ENCODE measurements at places on chromosomes 3 and 15.

- no peak for DNase-seq
Measured at GRCh38 chr3:195226445-195226844, 44.5 kb downstream of the XXYLT1 start.

DNA sequence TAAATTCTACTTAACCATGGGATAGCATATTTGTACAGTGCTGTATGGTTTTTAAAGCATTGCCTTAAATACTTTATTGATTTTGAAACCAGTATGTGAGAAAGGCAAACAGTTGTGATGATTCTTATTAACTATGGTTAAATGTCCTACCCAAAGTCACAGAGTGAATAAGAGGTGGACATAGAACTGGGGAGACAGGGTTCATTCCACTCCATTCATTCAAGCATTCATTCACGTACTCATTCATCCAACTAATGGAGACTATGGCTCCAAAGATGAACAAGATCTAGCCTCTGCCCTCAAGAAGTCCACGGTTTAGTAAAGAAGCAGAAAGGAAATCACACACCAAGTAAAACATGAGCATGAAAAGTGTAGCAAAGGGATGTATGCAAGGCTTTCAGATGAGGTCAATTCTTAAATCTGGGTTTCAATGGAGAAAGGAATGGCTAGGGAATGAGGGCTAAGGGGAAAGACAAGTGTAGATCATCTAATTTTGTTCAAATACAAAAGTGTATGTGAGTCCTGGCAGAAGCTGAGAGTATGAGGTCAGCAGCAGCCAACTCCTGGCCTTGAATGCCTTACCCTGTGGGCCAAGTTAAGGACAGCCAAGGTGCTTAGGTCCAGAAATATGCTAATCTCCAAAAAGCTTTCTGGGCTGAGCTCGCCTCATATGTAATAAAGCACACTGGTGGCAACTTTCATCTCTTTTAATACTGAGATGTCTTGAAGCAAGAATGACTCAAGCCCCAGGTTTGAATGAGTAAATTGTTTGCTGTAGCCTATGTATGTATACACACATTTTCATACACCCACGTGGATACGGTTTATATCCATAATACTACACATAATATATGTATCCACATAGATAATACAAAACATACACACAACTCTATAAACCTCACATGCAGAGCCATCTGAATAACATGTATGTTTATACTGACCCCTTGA is 4.3 kb downstream of the TNIK start:
- no peak for DNase-seq

- DNase-seq, result no peak
Measured at GRCh38 chr15:68719672-68720071, 101.0 kb downstream of the ANP32A start.

GRCh38 chr15:64216730-64217428 is 54.1 kb upstream of the PPIB start:
- no peak for DNase-seq

DNA sequence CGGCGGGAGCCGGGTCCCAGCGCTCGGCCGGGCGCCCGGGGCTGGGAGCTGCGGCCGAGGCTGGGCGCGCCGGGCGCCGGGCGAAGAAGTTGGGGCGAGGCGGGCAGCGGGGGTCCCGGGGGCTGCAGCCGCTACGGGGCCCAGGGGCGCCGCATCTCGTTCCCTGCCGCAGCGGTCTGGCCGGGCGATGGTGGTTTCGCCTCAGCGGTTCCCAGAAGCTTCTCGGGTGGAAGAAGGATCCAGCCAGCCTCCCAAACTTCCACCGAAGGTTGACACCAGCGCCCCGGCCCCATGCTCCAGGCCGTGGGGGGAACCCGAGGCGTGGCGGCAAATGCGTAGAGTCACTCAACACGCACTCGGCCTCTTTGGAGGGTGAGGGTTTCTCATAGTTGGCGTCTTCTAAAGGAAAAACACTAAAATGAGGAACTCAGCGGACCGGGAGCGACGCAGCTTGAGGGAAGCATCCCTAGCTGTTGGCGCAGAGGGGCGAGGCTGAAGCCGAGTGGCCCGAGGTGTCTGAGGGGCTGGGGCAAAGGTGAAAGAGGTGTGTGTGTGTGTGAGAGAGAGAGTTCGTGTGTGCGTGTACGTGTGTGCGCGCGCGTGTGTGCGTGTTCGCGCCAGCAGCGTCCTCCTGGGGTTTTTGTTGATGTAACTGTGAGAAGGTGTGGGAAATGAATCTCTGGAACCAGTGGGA is 940 bp downstream of the BOC start:
- DNase-seq, result no peak

GRCh38 chr3:152505926-152506325 is 237.2 kb downstream of the MBNL1 start:
- no peak for DNase-seq

- DNase-seq, result no peak
Measured at GRCh38 chr3:186609247-186609868, 3.5 kb upstream of the AHSG start.

- no peak for DNase-seq
Measured at GRCh38 chr3:33105341-33105948, 8.4 kb upstream of the CRTAP start.

DNA sequence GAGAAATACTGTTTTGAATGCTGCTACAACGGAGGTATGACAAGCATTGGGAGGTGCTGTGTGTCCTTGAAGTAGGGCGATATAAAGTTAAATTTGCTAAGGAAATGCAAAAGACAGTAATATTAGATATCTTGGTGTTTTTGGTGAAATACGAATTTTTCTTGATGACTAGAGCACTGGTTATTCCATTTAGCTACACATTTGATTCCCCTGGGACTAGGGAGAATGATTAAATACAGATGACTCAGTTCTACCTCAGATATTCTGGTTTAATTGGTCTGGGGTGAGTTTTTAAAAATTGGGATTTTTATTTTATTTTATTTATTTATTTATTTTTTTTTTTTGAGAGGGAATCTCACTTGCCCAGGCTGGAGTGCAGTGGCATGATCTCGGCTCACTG is 18.7 kb upstream of the GADL1 start:
- no peak for DNase-seq

GRCh38 chr3:113268311-113268710 is 57.0 kb downstream of the BOC start:
- no peak for DNase-seq

GRCh38 chr3:187012609-187013051 is 82.3 kb downstream of the ST6GAL1 start:
- DNase-seq, result no peak

- DNase-seq, result no peak
Measured at GRCh38 chr3:195005759-195006510, 265.0 kb downstream of the XXYLT1 start.

- DNase-seq, result no peak
Measured at GRCh38 chr3:137116619-137117018, 158.8 kb downstream of the IL20RB start.

- DNase-seq, result no peak
Measured at GRCh38 chr15:60627298-60627943, 148.5 kb upstream of the ICE2 start.

GRCh38 chr3:174596447-174596982 is 262.6 kb upstream of the NAALADL2 start:
- DNase-seq, result no peak

DNA sequence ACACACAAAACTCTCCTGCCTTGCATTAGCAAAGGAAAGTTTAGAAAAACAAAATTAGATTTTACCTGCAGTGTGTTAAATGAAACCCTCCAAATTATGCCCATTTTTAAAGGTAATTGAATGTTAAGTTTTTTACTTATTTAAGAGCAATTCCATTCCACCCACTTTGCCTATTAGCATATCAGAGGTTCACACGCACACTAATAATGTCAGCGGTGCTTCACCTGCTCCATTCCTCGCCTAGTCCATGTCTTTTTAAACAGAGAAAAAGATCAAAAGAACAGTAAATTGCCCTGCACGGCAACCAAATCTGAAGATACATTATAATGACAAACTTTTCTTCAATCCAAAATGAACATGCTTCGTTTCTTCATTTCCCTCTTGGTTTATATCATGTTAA is 97.3 kb upstream of the LRRN1 start:
- no peak for DNase-seq

- no peak for DNase-seq
Measured at GRCh38 chr3:139129892-139130291, 85.2 kb upstream of the PRR23C start.

GRCh38 chr3:46383211-46383950 is 12.6 kb downstream of the CCR5 start:
- no peak for DNase-seq

DNA sequence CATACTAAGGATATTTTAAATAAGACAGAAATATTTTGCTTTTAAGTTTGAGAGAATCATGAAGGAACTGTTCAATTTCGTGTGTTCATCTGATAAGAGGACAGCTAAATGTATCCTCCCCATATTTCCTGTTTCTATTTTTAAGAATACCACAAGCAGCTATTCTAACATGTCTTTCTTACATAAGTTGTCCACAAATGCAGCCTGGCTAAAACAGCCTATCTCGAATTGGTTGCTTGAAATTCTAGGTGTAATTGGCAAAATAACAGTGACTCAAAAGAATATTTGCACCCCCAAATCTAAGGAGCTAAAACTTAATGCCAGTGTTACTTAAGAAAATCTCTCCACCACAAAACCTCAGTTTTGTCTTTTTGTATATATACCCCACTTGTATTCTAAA is 35.0 kb downstream of the BTLA start:
- DNase-seq, result no peak

DNA sequence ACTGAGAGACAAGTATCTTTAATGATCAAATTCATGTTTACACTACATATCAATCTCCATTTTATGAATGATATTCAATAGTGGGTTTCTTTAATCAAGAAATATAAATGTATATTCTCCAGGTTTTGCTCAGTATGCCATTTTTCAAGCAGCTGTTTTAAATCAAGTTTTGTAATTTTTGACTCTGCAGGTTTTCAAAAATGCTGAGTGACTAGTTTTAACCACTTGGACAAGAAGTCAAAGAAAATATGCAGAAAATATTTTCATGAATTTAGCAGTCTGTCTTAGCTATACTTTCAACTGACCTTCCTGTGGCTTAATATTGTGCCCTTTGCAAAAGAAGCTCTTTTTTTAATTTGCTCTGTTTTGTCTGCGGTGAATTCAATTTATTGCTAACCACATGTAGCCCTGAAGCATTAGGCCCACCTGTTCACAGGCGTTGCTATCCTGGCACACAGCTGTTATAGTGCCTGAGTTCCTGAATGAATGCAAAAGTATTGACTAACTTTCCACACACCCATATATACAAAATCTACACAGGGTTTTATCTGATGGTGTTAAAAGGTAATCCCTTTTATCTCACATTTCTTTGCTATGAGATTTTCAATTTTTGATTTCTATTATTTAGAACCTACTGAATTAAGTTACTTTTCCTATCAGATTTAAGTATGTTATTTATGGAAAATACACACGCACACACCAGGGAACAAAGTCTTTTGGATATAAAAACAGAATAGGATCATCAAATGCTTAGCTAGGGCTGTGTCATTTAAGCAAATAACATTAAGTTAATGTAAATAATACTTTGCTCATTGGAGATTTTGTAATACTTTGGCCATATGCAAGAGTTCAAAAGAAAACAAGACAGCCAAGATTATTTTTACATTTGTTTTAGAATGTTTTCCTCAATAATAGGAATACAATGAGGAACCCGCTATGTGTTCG is 1166.1 kb upstream of the GBE1 start:
- no peak for DNase-seq

- no peak for DNase-seq
Measured at GRCh38 chr15:47640079-47640478, 77.2 kb upstream of the SEMA6D start.

- no peak for DNase-seq
Measured at GRCh38 chr3:178915365-178915764, 156.2 kb downstream of the ZMAT3 start.

- DNase-seq, result no peak
Measured at GRCh38 chr3:184359610-184360009, 1.8 kb downstream of the CLCN2 start.

- peak; percentile 8 for DNase-seq
Measured at GRCh38 chr3:190811775-190812480, 50.6 kb downstream of the GMNC start.

- no peak for DNase-seq
Measured at GRCh38 chr3:74850381-74850780, 235.9 kb upstream of the CNTN3 start.

- no peak for DNase-seq
Measured at GRCh38 chr3:193902607-193903511, 233.1 kb upstream of the HES1 start.

GRCh38 chr3:120148187-120148949 is 54.1 kb upstream of the GSK3B start:
- DNase-seq, result no peak

- DNase-seq, result peak; percentile 40
Measured at GRCh38 chr3:48662753-48663488, at the start of gene CELSR3. Gene CELSR3, minus strand, starts transcription at chr3:48662886. Its CDS starts 252 bp downstream, at chr3:48662634.

- DNase-seq, result no peak
Measured at GRCh38 chr3:61333192-61333961, 82.1 kb upstream of the FHIT start.

DNA sequence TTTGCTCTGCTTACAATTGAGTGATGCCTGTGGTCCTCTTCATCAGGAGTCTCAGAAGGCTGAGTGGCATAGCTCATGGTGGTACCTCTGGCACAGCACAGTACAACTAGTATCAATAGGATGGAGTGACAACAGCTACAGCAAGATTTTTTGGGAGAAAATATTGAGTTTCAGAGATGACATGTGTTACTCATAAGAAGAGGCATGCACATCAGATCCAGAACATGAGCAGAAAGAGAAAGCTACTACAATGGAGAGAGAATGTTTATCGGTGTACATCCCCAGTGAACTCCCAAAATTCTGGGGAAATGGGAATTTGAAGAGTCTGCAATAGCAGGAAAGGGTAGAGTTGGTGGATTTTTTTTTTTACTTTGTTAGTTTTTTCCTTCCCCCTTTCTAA is 130.5 kb upstream of the MB21D2 start:
- no peak for DNase-seq

DNA sequence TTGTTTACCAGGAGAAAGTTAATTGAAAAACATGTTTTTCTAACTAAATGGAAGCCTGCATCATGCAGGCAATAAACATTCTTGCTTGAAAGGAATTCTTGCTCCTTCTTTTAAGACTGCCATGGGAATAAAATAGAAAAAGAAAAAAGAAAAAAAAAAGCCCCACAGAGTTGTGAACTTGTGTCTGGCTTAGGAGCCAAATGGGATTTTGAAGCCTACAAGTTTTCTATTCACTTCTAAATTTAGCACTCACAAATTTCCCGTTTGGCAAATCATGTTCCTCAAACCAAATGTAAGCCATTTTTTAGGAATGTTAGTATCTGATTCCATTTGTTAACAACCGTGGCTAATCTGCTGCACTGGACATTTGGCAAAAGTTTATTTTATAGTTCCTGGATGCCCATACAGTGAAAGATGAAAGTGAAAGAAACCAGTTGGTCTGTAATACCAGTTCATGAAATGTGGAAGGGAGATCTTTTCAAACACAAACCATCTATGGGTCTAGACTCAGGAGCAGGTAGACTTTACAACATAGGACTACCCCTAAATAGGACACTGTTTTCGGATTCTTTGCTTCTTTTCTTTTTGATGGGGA is 133.8 kb upstream of the GMNC start:
- DNase-seq, result no peak

DNA sequence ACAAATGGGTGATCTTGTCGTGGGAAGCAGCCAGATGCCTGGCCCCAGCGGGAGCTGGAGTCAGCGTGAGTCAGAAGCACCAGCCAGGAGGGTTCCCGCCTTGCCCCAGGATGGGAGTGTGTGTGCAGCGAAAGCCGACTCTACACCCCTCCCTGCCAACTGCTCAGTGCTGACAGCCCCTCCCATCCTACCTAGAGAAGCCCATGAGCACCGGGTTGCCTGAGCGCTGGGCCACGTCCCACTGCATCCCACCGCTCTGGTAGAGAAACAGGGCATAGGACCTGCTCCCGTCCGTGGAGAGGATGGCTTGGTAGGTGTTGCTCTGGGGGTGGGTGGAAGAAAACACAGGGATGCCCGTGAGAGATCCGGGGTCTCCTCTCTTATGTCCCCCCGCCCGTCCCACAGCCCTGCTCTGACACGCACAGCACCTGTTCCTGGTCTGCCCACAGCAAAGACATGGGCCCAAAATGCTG is 42.9 kb downstream of the MUC4 start:
- no peak for DNase-seq
